ENCODE measurements at places on chromosomes 12 and 14.

DNA sequence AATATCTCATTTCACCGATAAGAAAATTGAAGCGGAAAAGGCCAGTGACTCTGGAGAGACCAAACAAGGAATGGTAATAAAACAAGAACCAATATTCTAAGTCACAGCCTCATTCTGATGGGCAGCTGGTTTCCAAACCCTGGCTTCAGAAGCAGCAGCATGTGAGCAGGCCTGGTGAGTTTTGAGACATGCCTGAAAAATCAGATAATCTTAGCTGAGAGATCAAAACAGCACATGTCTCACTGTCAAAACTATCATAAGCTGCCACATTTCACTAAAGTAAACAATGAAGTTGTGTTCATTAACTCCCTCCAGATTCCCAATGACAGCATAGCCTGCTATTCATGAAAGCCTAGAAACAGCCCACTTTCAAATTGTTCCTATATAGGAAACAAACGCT lies 36.5 kb downstream of the CIT start:
- DNase-seq: no peak

DNA sequence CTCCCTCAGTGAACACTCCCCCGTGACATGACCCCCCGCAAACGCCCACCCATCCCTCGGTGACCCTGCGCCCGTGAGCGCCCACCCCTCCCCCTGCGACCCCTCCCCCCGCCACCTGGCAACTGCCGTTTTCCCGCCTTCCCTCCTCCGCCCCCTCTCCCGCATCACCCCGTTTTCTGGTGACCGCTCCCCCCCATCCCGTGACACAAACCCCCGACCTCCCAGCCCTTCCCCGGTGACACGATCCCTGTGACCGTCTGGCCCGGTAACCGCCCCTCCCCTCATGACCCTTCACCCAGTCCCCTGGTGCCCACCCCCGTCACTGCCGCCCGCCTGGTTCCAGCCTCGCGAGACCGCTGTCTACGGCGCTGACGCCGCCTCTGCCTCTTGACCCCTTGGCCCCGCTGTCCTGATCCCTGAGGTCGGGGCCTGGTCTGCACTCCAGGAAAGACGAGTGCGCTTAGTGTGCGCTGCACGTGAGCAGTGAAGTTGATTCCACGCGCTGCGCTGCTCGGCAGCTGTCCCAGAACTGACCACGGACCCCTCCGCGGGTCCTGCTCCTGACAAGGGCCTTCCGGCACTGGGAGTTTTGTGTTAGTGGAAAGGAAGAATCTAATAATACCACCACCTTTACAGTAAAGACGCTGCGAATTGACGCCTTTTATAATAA lies 59.4 kb downstream of the DDX51 start:
- peak; percentile 65 for DNase-seq

DNA sequence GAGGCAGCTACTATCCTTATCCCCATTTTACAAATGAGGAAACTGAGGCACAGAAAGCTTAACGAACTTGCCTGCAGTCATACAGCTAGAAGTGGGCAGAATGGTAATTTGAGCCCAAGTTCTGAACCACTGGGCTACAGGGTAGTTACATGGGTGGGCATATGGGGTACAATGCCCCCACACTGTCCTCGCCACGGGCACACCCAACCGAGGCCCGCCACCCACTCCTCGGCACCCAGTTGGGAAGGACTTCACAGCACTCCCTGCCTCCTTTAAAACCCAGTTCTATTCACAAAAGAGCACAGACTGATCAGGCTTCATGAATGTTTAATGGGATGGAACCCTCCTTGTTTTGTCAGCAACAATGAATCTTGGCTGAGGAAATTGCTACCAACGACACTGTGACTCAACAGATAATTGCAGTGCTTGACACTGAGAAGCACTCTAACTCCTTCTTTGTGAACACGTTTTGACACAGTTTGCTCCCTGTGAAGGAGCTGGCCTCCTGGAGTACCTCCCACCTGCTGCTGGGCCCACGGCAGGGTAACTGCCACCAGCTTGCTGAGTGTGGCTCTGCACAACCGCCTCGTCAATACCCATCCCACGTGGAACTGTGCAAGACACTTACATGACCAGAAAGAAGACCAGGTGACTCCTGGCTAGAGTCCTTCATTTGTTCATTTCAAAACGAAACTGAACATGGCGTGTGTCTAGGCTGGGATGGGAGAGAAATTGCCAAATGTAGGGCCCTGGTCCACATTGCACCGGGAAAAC lies 63.5 kb downstream of the CLMN start:
- DNase-seq: no peak

GRCh38 chr12:538731-539539 lies 79.2 kb downstream of the B4GALNT3 start:
- DNase-seq: peak; percentile 81

DNA sequence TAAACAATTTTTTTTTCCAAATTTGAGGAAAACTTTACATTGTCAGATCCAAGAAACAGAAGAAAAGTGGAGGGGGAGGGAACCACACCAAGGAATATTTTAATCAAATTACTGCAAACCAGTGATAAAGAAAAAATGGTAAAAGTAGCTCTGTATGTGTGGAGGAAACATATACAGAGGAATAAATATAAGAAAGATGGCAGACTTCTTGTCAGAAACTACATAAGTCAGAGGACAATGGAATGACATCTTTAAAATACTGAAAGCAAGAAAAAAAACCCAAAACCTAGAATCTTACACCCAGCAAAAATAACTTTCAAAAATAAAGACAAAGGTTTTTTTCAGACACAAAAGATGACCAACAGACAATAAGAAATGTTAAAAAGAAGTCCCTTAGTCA lies 10.2 kb upstream of the LLPH start:
- no peak for DNase-seq

DNA sequence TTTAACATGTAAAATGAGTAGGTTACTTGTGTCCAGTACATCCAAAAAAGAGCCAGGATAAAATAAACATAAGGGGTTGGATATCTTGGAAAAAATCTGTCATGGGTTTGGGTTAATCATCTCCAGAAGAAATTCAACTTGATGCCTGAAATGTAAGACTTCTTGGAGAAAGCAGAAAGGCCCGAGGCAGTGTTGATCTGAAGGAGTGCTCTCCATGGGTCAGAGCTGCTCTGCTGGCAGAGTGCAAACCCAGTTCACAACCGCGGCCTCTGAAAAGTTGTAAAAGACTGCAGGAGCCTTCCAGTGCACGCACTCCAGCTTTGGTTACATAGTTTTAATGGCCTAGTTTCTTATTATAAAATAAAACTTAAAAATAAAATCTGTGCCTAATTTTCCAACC lies 97.3 kb upstream of the ALX1 start:
- no peak for DNase-seq

DNA sequence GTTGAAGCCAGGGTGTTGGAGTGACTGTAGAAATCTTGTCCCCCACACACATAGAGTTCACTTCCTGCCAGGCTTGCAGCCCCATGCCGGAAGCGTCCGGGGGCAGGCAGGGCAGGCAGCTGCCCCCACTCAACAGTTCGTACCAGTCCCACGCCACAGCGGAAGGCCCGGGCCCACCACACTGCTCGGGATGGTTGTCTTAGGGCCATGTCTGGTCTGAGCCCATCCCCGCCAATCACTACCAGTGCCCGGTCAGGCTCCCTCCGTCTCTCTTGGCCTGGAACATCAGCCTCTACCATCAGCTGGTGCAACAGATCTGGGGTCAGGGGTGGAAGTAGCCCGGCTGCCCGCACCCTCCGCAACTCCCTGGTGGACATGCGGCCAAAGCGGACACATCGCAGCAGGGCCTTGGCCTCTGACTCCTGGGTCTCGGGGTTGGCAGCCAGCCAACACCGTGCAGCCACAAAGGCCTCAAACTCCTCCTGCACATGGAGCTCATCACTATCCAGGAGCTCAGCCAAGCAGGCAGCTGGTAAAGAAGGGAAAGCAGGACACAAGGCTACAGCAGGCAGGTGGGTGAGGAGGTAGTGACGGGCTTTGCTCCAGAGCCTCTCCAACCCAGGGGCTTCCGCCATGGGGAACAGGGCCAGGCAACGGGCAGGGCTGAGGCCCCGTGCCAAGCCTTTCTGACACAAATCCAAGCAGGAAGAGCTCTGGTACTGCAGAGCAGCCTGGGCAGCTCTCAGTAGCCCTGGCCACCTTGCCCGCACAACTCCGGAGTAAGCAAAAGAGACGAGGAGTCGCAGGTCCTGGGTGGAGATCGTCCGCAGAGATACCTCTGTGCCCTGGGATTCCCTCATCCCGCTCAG lies 5.9 kb downstream of the KLHL33 start:
- no peak for DNase-seq
